Umbilical cord (tissue), 2 donors: ENCODE measurements at places on chromosomes 6 and 20.

DNA sequence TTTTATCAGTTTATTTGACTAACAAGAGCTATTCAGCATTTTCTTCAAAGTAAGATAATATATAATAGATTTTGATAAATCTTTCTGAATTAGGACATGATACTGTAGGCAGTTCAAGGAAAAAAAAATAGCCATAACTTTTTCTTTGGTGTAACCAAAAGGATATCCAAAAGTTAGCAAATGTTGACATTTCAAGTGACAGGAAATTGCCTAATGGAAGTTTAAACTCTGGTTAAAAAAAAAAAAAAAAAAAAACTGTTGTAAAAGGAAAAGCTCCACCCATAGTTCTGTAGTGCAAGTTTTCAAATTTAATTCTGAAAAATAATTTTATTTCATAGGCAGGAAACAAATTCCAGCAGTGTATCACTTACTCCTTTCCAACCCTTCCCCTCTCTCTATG, 18.8 kb downstream of the HEBP2 start:
- DNase-seq, result no peak

- DNase-seq, result peak; percentile 12
Observed at GRCh38 chr6:37354526-37355384, 972 bp downstream of the RNF8 start.

DNA sequence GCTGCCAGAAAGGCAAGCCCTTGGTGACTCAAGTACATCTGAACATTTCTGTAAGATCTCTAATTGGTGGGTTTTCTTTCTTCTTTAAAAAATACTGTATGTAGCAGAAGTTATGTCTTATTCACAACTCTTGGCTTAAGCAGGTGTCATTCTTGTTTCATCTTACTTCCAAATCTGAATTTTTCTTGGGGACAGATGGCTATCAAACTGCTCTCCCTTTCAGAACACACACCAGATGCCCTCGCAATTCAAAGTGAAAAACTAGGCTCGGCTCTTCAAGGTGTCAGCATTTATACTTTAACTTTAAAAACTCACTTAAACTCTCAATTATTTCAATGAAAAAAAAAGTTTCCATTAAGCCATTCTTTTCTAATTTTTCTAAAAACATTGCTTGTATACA, 49.7 kb downstream of the PAK5 start:
- no peak for DNase-seq

GRCh38 chr6:80340280-80340679, 233.8 kb downstream of the BCKDHB start:
- DNase-seq, result no peak

DNA sequence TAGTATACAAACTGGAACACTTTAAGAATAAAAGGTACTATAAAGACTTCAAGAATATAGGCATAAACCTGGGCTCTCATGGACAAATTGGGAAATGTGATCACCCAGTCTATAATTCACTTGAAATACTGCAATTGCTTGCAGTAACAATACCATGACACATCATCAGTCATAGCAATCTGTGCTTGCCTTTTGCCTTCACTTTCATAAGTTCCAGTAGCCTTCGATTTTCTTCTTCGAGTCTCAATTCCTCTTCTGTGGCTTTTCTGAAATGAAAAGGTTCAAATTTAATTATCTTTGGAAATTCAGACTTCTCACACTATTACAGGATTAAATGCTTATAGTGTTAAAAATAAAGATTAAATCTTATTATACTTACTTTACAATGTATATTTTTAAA, 96.3 kb upstream of the ZBTB24 start:
- DNase-seq, result no peak

- DNase-seq, result peak; percentile 28
Observed at GRCh38 chr6:138465007-138465645, 34.2 kb downstream of the NHSL1 start.

- no peak for DNase-seq
Observed at GRCh38 chr20:53245574-53245973, 273.4 kb downstream of the TSHZ2 start.

DNA sequence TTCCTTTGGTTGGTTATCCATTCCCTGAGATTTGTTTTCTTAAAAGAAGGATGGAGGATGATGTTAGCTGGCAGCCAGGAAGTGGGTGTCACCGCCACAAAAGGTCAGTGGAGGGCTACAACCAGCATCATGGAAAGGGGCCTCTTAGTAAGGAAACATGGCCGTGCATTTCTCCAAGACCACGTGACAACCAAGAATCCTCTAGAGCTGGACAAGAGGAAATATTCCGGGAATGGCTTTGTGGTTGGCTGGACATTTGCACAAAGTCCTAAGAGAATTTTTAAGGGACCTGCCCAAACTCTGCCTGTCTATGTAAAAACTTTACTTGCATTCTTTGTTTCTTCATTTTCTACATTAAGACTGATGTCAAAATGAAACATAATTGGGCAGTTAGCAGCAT, 399.9 kb upstream of the MARCKS start:
- DNase-seq, result peak; percentile 24

GRCh38 chr6:150231525-150231850, 88.6 kb downstream of the PPP1R14C start:
- DNase-seq, result no peak

DNA sequence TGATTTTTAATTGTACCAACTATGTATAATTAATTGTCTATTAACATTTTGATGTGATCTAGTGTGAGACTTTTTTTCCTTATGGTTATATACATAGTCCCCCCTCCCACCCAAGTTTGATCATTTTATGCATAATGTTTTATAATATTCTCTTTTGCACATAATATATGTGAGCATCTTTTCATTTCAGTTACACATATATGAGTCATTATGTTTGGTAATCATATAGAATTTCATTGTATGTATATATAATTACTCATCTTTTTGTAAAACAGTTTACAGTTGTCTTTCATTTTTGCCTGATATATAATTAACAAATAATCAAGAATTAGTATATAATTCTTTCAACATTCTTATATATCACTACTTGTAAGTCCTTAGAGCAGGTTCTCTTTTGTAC, 15.0 kb downstream of the RWDD1 start:
- DNase-seq, result no peak

DNA sequence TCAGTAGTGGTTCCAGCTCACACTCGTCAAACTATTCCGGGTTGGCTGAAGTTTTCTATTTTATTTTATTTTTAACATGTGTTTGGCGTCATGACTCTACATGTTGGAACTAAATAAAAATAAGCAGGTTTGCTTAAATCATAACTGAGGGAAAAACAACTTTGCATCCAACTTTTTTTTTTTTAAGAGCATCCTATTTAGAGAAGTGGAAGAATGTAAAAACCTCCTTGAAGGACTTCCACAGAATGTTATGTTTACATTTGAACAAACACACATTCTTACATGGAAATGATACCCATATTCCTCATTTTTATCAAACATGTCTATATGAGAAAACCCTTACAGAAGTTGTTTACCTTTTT, 659 bp downstream of the PRDM1 start:
- no peak for DNase-seq

GRCh38 chr20:37481610-37482009, 39.4 kb upstream of the NNAT start:
- no peak for DNase-seq

GRCh38 chr6:1525364-1526038, 84.2 kb upstream of the FOXC1 start:
- DNase-seq, result no peak

GRCh38 chr6:116409756-116410155, 39.0 kb downstream of the DSE start:
- peak; percentile 31 for DNase-seq
